ENCODE measurements at places on chromosomes 5 and 9.

- no peak for DNase-seq
Measured at GRCh38 chr9:131228988-131229387, 47.3 kb downstream of the FAM78A start.

GRCh38 chr5:72110394-72111013 is 3.2 kb downstream of the MAP1B start:
- DNase-seq = no peak

- DNase-seq = no peak
Measured at GRCh38 chr5:147935032-147935431, 28.7 kb upstream of the C5orf46 start.

DNA sequence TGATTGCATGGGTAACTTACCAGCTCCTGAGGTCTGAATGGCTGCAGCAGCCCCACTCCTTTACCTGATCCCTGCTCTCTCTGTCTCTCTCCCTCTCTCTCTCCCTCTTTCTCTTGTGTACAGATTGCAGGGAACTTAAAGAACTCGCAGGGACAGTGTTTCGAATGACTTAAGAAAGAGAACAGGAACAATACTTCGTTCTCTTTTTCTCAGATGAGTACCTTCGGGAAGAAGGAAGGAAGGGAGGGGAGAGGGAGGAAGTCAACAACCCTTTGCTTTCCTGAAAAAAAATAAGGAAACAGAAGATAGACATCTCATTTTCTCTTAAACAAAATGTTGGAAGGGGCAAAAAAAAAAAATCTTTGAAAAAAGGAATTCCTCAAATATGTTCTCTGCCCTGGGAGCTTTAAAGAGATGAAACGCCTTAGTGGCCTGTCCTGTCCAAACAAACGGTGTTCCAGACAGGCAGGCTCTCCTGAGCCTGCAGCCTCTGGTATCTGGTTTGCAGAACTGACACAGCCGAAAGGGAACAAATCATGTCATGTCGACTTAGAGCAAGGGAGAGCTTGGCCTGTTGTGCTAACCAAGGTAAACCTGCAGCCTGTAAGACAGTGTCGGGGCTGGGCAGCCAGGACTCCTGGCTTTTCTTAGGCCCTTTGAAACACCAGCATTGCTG is at the start of gene ZNF366:
Gene ZNF366, minus strand, starts transcription at position 180 of the 676 bp plus-strand sequence. CDS start 45,914 bp downstream, outside the sequence.
- no peak for DNase-seq

DNA sequence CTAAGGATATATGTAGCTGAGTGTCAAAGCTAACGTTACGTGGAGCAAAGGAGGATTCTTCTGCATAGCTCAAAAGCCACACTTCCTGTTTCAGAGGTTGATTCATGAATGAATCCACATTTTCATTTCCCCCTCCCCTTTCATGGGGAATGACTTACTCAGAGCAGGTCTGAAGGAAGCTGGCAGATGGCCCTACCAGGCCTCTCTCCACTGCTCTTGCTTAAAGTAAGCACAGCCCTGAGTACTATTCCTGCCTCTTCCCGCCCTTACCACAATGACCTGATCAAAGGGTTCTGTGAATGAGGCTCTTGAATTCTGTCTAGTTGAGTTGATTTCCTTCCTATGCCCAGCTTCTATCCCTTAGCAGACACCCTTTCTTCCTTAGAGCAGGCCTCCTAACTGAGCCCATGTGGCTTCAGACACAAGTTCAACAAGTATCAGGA is 6.3 kb downstream of the IGIP start:
- peak; percentile 18 for DNase-seq

DNA sequence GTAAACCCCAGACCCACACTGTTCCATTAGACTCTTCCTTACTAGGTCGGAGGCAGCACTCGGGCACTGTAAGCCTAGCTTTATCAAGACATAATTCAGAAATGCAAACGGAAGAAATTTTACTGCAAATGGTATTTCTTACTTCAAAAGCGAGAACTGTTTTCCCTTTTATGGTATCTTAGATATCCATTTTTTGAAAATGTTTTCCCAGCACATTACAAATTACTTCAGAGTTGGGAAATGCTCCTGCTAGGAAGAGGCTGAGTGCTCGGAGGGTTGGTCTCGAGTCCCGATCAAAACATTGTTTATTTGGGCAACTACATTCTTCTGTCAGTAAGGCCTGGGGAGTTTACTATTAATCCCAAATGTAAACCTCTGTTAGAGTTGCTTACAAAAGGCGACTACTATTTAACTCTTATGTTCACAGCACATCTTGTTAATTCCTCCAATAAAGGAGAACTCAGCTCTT is 332.9 kb downstream of the CWC27 start:
- DNase-seq = no peak

GRCh38 chr9:82022121-82022520 is 33.5 kb downstream of the SPATA31D1 start:
- DNase-seq = no peak

DNA sequence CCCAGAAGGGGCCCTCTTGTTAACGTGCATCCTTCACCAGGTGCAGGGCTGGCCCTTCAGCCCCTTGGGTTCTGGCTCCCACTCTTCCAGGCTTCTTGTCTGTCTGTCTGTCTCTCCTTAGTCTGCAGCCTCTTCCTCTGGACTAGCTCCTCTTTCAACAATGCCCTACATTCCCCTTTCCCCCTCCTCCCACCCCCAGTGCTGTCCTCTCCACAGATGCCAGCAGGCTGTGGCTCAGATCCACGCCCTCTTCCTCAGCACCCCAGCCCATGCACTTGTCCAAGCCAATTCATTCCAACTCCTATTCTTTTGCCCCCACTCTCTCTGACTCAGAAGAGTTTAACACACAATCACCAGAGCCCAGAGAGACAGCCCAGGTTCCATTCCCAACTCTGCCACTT is 45.2 kb upstream of the ALDH1B1 start:
- DNase-seq = no peak

DNA sequence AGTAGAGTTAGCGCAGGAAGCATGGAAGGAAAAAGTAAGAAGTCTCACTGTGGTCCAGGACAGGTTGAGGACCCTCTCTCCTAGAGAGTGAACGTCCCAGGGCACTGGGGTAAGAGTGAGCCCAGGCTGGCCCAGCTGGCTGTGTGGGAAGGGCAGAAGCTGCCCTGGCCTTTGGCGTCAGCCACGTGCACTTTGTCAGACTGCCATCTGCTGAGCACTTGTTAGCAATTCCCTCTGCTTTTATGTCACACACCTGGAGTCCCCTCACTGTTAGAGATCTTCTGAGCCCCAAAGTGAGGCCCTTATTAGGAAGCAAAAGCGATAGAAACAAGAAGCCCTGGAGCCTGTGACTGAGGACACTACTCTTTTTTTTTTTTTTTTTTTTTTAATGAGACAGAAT is 79.1 kb downstream of the UGCG start:
- DNase-seq = peak; percentile 14

GRCh38 chr5:93022796-93023447 is 558.1 kb downstream of the NR2F1-AS1 start:
- DNase-seq = no peak

- DNase-seq = no peak
Measured at GRCh38 chr5:88884608-88884877, 1.6 kb upstream of the MEF2C start.
